Suprapubic skin (tissue), 4 donors: ENCODE measurements at places on chromosomes 4 and X.

GRCh38 chrX:78759081-78759480 lies 11.6 kb downstream of the LPAR4 start:
- H3K27me3 ChIP-seq: no peaks in the 10 kb centered on the region
- no peaks in the 10 kb centered on the region for H3K4me1 ChIP-seq
- DNase-seq: no peak

DNA sequence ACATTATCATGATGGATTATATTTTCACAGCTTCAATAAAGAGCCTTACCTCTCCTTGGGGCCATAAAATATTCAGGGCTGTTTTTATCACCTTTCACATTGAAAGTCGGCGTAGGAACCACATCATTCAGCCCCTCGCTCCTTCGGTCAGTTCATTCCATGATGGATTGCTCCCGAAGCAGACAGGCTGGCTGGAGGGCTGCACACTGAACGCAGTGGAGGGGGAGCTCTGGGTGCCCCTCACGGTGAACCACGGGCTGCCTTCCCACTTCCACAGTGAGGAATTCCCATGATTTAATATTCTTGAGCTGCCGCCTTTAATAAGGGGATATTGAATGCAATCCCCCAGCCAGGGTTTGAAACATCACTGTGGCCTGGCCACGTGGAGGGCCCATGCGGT lies 16.0 kb downstream of the PPP2R2C start:
- H3K27ac ChIP-seq: no peak overlapping the region
- no peaks in the 10 kb centered on the region for H3K36me3 ChIP-seq
- peaks cover 29% of the 10 kb centered on the region for H3K27me3 ChIP-seq
- no peak for DNase-seq
- H3K4me3 ChIP-seq: no peak overlapping the region

GRCh38 chrX:50622751-50623150 lies 152.1 kb upstream of the DGKK start:
- H3K4me3 ChIP-seq: no peak overlapping the region
- H3K27ac ChIP-seq: no peak overlapping the region
- no peaks in the 10 kb centered on the region for H3K27me3 ChIP-seq
- no peak for DNase-seq

DNA sequence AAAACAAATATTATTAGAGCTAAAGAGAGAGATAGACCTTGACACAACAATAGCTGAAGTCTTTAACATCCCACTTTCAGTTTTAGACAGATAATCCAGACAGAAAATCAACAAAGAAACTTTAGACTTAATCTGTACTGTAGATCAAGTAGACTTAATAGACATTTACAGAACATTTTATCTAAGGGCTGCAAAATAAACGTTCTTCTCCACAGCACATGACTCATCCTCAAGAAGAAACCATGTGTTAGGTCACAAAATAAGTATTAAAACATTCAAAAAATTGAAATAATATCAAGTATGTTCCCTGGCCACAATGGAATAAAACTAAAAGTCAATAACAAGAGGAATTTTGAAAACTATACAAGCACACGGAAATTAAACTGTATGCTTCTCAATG lies 1510.3 kb upstream of the PCDH10 start:
- H3K27ac ChIP-seq: no peak overlapping the region
- H3K4me1 ChIP-seq: no peaks in the 10 kb centered on the region
- no peaks in the 10 kb centered on the region for H3K36me3 ChIP-seq
- no peak overlapping the region for H3K4me3 ChIP-seq

DNA sequence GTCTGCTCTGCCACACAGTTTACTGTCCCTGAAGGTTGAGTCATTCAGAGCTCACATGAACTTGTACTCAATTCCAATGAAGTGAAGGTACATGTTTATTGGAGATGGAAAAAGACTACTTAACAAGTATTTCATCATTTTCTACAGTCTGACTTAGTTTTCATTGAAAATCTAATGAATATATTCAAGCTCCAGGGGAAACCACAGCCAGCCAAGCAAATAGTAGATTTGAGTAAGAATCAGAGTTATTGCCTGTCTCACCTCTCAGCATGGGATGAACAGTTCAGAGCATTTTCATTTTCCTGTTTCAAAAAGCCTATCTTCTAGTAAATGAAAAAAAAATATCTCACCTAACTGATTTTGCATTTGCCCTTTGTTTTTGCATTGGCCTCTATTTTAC lies 1249.4 kb upstream of the DIAPH2 start:
- H3K36me3 ChIP-seq: no peaks in the 10 kb centered on the region
- no peak for DNase-seq

GRCh38 chr4:61540944-61541343 lies 340.8 kb downstream of the ADGRL3 start:
- H3K4me3 ChIP-seq: no peak overlapping the region
- H3K4me1 ChIP-seq: no peaks in the 10 kb centered on the region
- no peak overlapping the region for H3K27ac ChIP-seq
- no peaks in the 10 kb centered on the region for H3K36me3 ChIP-seq
- no peak for DNase-seq

GRCh38 chr4:82630079-82630478 lies 68.3 kb upstream of the TMEM150C start:
- no peaks in the 10 kb centered on the region for H3K4me1 ChIP-seq
- H3K27me3 ChIP-seq: no peaks in the 10 kb centered on the region
- no peaks in the 10 kb centered on the region for H3K36me3 ChIP-seq
- H3K27ac ChIP-seq: no peak overlapping the region
- H3K4me3 ChIP-seq: no peak overlapping the region
- no peak for DNase-seq

GRCh38 chr4:184373886-184374405 lies 100.4 kb downstream of the IRF2 start:
- no peaks in the 10 kb centered on the region for H3K4me1 ChIP-seq
- H3K36me3 ChIP-seq: no peaks in the 10 kb centered on the region
- DNase-seq: no peak
- H3K4me3 ChIP-seq: no peak overlapping the region

- H3K36me3 ChIP-seq: peaks cover 12% of the 10 kb centered on the region
- H3K4me1 ChIP-seq: peaks cover 22% of the 10 kb centered on the region
- no peaks in the 10 kb centered on the region for H3K27me3 ChIP-seq
- H3K4me3 ChIP-seq: no peak overlapping the region
- no peak overlapping the region for H3K27ac ChIP-seq
- no peak for DNase-seq
Observed at GRCh38 chr4:41645728-41646390, 102.7 kb downstream of the PHOX2B start.

- no peak overlapping the region for H3K27ac ChIP-seq
- H3K4me3 ChIP-seq: no peak overlapping the region
- H3K4me1 ChIP-seq: peaks cover 4% of the 10 kb centered on the region
- DNase-seq: no peak
Observed at GRCh38 chr4:150960818-150961217, 54.3 kb downstream of the LRBA start.
